ENCODE measurements at places on chromosomes 4 and X.
A peak's percentile ranks its signal among the peaks of the same experiment; 100 is the strongest.

- no peak for DNase-seq
These were observed 197.0 kb downstream of the ADGRL3 start for GRCh38 chr4:61397174-61397573.

- DNase-seq = no peak
These were observed 173.1 kb upstream of the PITX2 start for GRCh38 chr4:110795971-110796370.

DNA sequence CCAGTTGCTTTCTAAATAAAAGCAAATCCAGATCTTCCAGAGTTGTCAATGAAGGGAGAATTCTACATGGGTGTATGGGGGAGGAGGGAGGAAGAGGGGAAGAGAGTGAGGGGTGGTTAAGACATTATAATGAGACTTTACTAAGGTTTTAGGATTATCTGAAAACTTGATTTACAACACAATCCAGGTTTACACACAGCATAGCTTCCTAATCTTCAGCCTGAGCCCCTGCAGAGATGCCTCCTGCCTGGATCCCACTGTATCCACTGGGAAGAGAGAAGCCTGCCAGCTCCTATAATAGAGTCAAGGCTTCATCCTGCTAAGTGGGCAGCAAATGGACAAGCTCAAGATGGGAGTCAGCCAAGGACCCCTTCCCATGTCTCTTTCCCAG, 85.6 kb upstream of the KIT start:
- DNase-seq = no peak

GRCh38 chr4:80422727-80423404, 87.3 kb downstream of the CFAP299 start:
- no peak for DNase-seq

DNA sequence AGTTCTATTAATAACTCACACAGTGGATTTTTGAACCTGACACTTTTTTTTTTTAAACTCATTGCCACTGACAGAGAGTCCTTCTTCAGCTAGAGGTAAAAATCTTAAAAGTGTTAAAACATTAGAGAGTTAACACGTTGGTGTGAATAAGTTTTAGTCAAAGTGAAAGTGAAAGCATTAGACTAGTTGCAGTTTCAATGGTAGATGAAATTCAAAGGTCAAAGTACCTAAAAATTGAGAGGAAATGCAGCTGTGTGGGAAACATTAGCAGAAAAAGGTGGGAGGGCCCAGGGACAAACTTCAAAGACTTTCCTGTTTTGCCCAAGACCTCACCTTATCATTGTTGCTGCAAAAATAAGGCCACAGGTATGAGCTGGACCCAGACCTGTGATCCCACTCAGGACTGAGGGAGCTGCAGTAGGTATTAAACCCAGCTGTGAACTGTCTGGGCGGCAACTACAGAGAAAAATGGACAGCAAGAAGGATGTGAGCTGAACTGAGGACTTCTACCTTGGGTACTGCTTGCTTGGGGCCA, 17.6 kb upstream of the GABRA4 start:
- DNase-seq = no peak

DNA sequence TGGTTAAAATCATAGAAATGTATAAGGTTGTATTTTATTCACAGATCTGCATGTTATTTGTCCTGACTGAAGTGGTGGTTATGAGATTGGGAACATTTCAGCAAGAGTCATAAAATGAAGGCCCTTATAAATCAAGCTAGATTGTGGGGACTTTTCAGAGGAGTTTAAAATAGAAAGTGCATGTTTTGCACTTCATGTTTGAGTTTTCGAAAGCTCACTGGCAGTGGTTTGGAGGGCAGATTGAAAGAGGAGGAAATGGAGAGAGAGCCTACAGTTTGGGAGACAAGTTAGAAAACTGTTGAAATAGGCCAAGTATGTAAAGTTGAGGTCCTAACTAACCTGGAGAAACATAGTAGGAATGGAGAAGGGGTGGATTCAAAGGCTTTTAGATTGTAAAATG, 124.9 kb downstream of the KDM6A start:
- no peak for DNase-seq

DNA sequence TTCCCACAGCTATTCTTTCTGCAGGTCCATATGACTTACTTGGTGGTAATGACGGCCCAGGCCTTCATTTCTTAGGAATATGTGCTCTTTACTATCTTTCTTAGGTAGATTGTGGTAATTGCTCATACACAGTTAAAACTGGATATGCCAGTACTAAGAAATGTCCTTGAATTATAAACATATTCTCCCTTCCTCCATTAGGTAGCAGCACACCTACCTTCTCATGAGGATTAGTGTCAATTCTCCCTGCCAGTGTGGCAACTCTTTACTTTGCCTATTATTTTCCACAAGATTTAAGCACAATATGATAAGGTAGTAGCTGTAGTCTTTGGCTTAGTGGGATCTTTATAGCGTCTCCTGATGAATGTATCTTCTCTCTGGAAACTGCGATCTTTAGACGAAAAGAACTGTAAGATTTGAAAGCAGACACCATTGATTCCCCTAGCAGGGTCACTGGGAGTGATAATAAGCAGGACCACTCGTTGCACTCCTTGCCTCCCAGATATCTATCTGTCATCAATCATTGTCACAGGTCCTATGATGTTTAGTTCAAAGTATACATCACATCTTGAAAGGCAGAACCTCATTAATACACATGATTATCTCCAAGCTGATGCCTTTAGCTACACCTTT, 1240.7 kb downstream of the C4orf33 start:
- peak; percentile 9 for DNase-seq

- DNase-seq = no peak
These were observed 2.0 kb upstream of the ACE2 start for GRCh38 chrX:15602761-15603160.

DNA sequence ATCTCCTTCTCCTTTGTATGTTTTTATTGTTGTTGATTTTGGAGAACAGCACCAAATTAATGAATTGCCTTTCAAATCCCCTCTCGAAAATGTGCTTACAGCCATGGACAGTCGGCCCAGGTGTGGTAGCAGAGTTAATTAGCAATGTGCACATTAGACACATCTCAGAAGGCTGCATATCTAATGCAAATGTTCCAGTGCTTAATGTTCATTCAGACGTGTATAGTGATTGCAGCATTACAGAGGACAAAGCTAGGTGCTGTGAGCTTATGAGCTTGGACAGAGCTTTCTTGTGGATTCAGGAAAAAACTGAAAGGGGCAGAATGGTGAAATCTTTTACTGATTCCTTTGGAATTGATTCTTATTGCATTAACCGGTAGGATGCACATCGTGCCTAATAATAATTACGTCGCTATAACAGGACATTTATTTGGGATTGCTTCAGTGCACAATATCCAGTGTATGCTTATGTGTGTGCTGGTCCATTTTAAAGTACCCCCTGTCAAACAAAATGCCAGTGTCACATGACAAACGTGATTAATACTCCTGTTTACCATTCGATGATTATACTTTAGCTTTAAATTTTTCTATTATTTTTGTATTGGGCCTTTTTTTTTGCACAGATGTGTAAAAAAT, 552.9 kb upstream of the EPHA5 start:
- no peak for DNase-seq

- DNase-seq = no peak
These were observed 444.9 kb downstream of the RAPGEF2 start for GRCh38 chr4:159547645-159548308.

- DNase-seq = peak; percentile 26
These were observed 40.3 kb downstream of the PDGFC start for GRCh38 chr4:156931267-156931666.

- peak; percentile 64 for DNase-seq
These were observed at the start of gene ANK2 for GRCh38 chr4:113049421-113050370. Gene ANK2 (plus strand): TSS chr4:113049653. CDS start chr4:113049729, 76 bp downstream.

DNA sequence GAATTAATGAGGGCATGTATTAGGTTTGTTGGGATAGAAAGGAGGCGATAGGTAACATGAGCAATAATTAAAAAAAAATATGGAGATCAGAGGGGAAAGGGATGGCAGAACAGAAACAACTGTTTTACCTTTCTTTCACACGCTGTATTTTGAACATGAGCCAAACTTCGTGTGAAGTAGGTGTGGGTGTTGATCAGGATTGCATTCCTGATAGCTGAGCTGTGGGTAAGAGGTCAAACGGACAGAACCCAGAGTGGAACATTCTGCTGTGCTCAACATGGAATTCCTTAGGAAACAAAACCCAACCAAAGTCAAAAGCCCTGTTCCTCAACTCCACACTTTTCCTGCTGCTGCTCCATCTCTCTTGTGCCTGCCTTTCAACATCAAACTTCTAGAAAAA, 162.5 kb upstream of the CASK start:
- DNase-seq = no peak

DNA sequence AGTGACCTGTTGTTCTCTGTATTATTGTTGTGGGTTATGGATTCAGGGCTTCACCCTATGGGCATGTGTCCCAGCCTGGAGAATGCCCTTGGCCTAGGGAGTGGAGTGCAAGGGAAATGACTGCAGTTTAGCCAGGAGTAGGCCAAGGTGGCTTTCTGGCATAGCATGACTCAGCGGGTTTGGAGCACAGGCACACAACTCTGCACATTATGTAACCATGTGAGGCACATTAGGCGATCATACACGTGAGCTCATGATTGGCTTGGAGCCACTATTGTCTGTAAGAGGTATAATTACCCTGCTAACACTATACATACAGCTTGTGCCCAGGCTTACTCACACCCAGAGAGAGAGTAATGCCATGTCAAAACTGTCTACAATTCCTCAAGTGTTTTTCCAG, 35.1 kb upstream of the TACR3 start:
- peak; percentile 28 for DNase-seq

- no peak for DNase-seq
These were observed 14.9 kb downstream of the RASL11B start for GRCh38 chr4:52877036-52877435.

Data from NCI-H510A treated with DMSO at 0.1 percent for 48 hours (cell line).